HT1080 (cell line): ENCODE measurements at places on chromosomes 3 and 15. TPM values are rescaled to one million over a fixed set of nuclear protein-coding genes. Genes with fewer than 3 reads are reported as not detected.

Gene VEPH1
- 85.5 and 91.1 TPM in 2 replicates for total RNA-seq

Gene PIERCE2
- total RNA-seq, result 0.27 and 1.00 TPM in 2 replicates

Gene A4GNT
- total RNA-seq, result not detected in 2 replicates

Gene SCN11A
- total RNA-seq, result not detected in 2 replicates

Gene HHATL
- total RNA-seq, result not detected in 2 replicates

DNA sequence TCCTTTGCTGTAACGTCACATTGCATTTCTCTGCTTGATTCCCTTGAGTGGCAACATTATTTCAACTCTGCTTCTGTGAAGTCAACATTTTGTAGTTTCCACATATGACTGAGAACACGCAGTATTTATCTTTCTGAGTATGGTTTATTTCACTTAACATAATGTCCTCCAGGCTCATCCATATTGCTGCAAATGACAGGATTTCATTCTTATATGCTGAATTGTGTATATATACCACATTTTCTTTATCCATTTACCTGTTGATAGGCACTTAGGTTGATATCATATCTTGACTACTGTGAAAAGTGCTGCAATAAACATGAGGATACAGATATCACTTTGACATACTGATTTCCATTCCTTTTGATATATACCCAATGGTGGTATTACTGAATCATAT, 878.5 kb downstream of the PLOD2 start:
- DNase-seq, result no peak

DNA sequence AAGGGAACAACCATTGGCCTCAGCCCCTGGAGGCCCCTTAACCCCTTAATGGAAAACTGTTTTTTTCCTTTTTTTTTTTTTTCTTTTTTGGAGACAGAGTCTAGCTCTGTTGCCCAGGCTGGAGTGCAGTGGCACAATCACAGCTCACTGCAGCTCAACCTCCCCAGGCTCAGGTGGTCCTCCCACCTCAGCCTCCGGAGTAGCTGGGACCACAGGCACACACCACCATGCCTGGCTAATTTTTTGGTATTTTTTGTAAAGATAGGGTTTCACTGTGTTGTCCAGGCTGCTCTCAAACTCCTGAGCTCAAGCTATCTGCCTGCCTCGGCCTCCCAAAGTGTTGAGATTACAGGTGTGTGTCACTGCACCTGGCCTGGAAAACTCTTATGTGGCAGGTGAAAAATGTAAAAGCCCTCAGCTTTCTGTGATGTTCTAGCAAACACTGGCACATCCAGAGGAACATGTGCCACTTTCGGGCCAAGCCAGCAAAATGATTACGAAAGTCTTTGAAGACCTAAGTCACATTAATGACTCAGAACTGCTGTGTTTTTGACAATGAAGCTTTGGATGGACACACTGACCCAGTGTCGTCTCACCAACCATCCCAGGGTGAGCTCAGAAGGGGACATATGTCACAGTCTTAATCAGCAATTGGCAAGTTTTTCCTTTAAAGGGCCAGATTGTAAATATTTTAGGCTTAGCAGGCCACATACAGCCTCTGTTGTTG, 189.3 kb upstream of the TPM1 start:
- DNase-seq, result no peak

DNA sequence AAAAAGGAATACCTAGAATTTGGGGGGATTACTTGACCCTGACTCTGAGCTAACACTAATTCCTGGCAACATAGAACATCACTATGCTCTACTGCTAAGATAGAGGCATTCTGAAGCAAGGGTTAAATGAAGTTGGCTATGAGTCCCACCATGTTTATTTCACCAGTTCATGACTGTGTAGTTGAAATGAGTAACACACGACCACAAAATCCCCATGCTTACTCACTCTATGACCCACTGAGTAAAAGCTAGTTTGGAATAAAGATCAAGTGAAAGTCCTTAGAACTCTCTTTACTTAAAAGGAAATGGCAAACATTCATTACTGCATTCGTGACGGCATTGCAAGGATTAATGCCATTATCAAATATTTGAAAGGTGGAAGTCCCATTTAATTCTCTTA, 47.4 kb downstream of the MRPL46 start:
- DNase-seq, result peak; percentile 48

DNA sequence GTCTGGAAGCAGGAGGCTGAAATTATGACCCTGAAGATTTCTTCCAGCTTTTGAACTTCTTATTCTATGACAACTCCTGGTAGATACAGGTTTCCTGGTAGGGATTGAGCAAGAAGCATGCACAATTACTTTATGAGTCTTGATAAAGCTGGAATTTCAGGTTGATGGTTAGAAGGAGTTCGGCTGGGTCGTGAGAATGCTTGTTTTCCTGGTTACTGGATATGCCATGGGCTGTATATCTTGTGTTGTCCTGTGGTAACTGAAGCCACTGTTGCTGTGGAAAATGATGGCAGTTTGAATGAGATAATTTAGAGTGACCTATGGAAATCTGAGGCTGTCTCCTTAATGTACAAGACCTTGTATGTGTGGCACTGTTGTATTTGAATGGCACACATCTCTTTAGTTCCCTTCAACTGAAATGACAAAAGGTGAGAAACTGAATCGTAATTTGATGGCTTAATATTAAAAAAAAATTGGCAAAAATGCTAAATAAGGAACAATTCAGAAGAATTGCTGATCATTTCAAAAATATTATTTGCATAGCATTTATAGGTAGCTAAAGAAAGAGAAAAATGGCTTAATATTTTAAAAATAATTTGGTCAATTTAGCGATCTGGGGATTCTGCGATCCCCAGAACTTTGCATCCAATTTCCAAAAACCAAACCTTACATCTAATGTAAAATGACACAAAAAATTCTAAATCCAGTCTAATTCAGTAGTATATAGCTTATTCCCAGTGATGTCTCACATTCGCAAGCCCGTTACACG, 1.1 kb upstream of the UBE2E1 start:
- no peak for DNase-seq

GRCh38 chr3:64805248-64805647, 117.4 kb upstream of the ADAMTS9 start:
- DNase-seq, result no peak

GRCh38 chr15:70466895-70467529, 296.3 kb downstream of the UACA start:
- DNase-seq, result peak; percentile 53

- DNase-seq, result no peak
These were observed 875.6 kb upstream of the ROBO1 start for GRCh38 chr3:80643421-80643820.

DNA sequence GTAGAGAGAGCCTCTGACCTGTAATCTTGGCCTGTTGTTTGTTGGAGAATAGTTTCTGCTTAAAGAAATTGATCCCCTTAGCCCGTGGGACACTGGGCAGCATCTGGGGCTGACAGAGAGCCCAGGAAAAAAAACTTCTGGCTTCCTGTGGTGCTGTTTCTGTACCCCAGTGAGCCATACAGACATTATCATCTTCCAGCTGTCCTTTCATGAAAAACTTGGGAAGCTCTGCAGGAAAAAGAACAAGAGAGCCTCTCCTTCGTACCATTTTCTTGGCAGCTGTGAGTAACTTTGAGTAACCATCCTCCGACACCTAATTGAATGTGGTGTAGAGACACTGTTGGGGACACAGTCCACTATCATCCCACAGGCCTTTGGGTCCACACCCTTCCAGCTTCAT, 333.0 kb downstream of the SHQ1 start:
- no peak for DNase-seq

- DNase-seq, result no peak
These were observed 185.2 kb downstream of the ATP10A start for GRCh38 chr15:25677719-25678499.

- no peak for DNase-seq
These were observed 1.9 kb downstream of the CCDC12 start for GRCh38 chr3:46974421-46975171.

DNA sequence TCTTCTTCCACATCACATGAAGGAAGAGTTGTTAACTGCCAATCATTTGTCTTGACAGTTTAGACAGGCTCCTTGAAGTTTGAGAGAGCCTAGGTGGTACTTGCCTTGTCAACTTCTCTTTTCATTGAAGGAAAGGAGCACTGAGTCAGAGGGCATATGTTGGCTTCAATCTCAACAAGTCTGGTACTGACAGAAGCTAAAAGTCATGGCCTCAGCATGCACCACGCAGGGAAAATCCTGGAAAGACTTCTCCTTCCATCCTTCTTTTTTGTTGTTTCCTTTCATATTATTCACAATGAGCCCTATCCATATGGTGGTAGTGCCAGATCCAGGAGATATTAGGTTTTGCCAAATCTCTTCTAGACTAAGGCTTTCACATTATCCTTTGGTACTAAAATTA, 1272.5 kb downstream of the ROBO1 start:
- DNase-seq, result no peak
